Stimulated activated CD8-positive, alpha-beta memory T cell treated with anti-CD3 and anti-CD28 coated beads, Interleukin-4, amount 100 ng/mL, for 24 hours (primary cell): ENCODE measurements at places on chromosomes 2 and 18.

DNA sequence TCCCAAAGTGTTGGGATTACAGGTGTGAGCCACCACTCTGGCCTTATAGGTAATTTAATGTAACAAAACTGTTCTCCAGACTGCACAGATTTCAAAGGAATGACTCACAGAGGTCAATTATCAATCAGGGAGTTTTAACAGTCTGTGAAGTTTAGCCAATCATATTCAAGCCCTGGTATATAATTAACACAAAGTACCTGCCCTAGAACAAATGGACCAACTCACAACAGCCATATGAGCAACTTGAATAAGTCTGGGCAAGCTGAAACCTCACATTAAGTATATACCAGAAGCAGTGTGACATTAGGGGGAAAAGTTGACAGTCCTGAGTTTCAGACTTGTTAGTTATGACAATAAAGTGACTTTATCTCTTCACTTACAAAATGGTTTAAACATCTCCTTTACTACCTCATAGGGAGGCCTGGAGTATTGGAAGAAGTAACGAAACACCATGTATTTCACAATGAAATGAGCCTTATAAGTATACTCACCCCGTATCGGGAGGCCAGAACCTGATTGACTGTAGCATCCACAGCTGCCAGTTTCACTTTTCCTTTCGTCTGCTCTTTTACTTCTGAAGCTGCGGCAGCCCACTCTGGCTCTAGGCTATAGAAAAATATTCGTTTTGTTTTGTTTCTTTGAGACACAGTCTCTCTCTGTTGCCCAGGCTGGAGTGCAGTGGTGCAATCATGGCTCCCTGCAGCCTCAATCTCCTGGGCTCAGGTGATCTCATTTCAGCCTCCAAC lies 22.2 kb downstream of the PDIA6 start:
- no peak for DNase-seq

DNA sequence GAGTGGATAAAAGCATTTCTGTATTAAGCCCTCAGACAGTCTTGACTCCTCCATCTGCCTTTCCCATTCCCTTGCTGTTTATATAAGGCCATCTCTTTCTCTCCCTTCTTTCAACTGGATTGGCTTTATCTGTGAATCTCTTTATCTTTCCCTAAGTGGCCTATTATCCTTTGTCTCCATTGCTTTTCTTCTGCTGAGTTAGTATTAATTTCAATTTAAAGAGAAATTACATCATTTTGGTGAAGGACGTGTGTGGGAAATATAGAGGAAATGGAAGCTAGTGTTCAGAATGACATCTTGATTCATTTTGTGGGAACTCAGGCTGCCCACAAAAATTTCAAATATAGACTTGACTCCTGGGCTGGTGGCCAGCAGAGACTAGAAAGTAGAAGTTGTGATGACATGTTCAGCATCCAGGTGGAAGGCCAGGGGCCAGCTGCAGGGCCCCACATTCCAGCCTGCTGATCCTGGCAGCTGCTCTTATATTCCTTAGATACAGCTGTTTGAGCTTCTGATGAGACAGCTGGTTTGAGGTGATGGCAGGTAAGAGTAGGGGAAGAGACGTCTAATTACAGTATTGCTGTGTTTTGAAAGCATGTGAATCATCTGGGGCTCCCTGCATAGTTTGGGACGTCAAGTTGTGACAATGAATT lies 52.3 kb downstream of the DIS3L2 start:
- no peak for DNase-seq

DNA sequence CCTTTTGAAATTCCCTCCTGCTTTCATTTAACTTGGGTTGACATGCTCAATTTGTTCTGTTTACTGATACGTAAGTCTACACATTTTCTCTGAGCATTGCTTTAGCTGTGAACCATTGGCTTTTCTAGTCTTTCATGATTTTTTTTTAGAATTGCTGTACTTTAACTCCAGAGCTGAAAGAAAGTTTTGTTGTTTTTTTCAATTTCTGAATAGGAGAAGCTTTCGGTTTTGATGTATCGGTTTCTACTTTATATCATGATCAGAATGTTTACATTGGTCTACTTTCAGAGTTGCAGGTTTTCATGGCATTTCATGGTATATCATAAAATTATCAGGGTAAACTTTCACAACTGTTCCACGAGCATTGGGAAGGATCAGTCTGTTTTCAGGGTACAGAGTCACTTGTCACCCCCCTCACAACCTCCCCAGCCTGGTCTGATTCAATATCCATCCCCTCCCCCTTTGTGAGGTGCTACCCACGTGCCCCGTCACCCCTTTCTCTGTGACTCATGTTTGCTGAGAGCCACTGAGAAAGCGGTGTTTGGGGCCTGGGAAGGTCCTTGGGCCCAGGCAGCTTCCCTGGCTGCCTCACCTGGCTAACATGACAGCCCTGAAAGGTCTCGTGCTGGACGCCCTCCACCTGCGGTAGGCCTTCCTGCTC lies 7.0 kb downstream of the ASTL start:
- DNase-seq, result no peak

GRCh38 chr2:126901459-126901858 lies 2.8 kb downstream of the TEX51 start:
- DNase-seq, result no peak

GRCh38 chr2:163553601-163554000 lies 182.2 kb downstream of the FIGN start:
- DNase-seq, result no peak
